ENCODE measurements at places on chromosomes 2 and 18. TPM values are rescaled to one million over a fixed set of nuclear protein-coding genes. Genes with fewer than 3 reads are reported as not detected.

ATP6V1B1 gene
- 1.3 TPM for total RNA-seq

CCDC178 gene
- 3.2 TPM for total RNA-seq

DLGAP1 gene
- total RNA-seq: 42.7 TPM

OR6B2 gene
- total RNA-seq: not detected

RESP18 gene
- total RNA-seq: not detected

CNDP1 gene
- total RNA-seq: not detected

ANAPC1 gene
- 35.6 TPM for total RNA-seq

- DNase-seq: no peak
Measured at GRCh38 chr2:103361712-103362111, 599.9 kb downstream of the TMEM182 start.

DNA sequence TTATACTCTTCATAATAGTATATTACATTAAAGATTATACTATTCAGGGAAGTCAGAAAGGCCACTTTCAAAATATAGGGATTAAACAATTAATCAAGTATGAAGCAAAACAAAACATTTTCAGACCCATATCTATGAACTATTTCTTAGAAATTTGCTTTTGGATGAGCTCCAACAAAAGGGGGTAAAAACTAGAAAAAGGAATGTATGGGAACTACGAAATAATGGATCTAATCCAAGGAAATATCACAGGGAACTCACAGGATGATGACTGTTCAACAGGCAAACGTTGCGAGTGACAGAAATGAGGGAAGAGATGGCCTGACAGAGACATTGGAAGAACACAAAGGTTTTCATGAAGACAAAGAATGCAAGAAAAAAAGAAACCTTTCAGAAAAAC lies 27.9 kb downstream of the G6PC2 start:
- no peak for DNase-seq

GRCh38 chr2:219648176-219648575 lies 20.7 kb downstream of the SLC4A3 start:
- DNase-seq: no peak

GRCh38 chr2:149314687-149315086 lies 15.7 kb upstream of the LYPD6 start:
- no peak for DNase-seq

DNA sequence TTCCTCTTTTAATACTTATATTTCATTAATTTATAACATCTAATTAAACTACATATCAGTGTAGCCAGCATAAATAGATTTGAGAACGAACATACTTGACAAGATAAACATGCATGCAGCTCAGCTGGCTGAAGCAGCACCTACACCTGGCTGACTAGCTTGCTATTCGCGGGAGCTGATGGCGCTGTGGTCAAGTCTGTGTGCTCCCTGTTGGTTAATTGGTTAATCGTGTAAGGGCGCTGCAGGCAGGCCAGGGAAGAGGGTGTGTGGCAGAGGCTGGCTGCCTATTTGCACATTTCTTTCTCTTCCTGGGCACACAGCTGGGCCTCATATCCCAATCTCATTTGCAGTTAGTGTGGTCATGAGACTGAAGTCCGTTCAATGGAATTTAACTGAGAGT lies 14.5 kb upstream of the VWA3B start:
- DNase-seq: no peak

DNA sequence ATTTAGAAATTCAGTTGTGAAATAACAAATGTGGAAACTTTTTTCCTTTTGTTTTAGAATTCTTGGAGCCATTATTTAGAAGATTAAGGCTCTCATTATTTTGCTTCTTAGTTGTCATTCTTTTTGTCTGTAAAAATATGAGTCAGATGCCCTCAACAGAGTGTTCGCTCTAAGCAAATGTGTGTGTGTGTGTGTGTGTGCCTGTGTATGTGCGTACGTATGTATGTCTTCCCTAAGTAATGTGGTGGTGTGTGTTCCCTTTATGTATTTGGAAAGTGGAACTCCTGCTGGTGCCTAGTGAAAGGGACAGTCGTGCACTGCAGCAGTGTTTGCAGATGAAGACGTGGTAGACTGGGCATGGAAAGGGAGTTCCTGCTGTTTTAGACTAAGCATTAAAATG lies 27.5 kb downstream of the ZNF407 start:
- no peak for DNase-seq

GRCh38 chr18:32380559-32380958 lies 90.1 kb downstream of the GAREM1 start:
- DNase-seq: no peak

DNA sequence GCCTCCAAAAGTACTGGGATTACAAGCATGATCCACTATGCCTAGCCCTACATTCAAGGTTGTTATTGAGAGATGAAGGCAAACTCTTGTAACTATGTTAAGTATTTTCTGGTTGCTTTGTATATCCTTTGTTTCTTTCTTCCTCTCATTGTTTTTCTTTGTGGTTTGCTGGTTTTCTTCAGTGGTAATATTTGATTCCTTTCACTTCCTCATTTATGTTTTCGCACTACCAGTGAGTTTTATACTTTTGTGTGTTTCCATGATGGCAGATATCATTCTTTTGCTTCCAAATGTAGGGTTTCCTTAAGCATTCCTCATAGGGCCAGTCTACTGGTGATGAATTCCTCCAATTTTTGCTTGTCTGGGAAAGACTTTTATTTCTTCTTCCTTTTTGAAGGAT lies 90.2 kb downstream of the NCK2 start:
- DNase-seq: no peak

- DNase-seq: no peak
Measured at GRCh38 chr2:46737577-46737976, 178.0 kb downstream of the MCFD2 start.

DNA sequence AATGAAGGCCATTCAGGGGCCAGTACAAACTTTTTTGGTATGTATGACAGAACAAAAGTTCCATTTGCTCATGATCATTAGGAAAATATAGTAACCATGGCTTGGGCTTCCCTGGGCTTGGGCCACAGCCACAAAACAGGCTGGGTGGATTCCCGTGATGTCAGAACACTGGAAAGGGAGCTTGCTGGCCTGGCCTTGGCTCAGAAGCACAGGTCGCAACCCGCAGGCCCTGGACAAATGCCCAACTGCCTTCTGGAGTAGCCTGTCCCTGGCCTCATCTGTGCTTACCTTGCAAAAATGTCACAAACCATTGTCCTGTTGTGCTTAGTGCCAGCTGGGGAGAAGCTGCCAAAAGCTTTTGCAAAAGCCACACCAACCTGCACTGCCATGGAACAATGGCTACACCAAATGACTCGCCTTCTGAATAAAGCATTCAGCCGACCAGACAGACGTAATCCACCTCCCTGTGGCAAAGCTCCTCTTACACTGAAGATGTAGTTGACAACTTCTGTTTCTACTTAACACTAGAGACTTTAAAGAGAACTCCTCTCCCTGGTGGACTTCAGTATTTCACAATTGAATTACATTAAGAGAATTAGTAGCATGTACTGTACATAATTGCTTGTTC lies 125.5 kb downstream of the ANKRD44 start:
- peak; percentile 63 for DNase-seq

- DNase-seq: no peak
Measured at GRCh38 chr2:226953826-226954225, 118.0 kb downstream of the RHBDD1 start.

DNA sequence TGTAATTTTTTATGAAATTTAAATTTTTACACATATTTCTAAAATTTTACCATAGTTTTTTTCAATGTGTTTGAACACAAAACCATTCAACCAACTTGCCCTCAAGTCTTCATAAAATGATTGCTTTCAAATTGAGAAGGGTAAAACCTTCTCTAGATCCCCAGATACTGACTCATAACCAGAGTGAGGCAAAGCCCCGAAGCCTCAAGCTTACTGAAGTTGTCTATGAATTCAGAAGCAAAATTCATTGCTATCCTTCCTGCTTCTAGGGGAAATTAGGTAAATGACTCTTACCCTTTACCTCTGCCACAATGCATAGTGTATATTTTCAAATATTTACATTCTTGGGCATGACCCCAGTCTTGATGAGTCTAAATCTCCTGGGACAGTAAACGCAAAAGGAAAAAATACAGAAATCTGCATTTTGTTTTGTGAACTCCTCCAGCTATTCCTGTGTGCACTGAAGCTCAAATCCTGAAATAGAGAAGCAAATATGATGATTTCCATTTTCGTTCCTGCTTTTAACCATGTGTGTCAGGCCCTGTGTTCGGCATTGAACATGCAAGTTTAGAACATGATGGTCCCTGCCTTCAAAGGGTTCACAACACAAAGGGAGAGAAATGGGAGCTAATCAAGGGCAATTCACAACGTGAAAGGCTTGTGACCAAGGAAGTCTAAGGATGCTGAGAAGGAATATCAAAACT lies 246.3 kb downstream of the SUCLG1 start:
- DNase-seq: no peak

DNA sequence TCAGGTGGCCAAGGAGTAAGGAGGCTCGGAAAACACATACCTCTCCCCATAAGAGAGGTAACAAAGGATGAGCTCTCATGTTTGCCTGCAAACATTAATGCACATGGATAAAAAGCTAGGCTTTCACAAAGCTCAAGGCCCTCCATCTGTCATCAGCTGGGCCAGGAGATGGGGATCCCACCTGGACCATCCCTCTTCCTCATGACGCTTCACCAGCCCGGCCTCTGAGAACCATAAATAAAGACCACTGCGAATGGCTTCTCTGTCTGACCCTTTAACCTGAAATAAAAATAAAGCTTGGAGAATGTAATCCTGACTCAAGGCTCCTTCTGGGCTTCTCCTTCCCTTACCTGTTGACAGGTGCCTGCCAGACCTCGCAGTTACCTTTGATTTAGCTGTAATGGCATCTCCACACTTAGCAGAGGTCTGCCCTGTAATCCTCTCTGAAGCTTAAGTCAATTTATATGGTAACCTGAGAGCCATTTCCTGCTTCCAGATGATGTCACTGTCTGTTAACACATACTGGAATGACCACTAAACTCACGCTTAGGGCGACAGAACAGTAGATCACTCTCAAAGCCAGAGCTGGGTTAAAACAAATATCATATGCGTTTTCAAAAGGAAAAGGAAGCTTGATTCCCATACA lies 29.3 kb upstream of the FOXI3 start:
- DNase-seq: no peak

- DNase-seq: no peak
Measured at GRCh38 chr2:155209696-155210450, 511.4 kb downstream of the KCNJ3 start.

DNA sequence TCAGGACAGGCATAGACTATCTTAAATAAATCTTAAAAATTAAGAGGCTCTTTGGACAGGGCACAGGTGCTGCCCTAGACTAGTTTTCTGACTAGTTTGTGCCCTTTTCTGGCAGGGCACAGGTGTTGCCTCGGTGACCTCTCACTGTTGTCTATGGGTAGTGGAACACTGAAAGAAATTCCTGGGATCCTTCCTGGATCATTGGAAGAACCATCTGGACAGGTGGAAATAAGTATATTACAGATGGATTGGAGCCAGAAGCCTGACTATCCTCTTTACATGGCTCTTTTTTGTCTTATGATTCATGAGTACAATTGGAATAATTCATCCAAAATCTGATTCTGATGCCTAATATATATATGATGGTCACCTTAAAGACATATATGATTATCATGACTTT lies 286.6 kb downstream of the RIT2 start:
- DNase-seq: no peak

- no peak for DNase-seq
Measured at GRCh38 chr2:25966531-25967270, 15.6 kb downstream of the KIF3C start.

DNA sequence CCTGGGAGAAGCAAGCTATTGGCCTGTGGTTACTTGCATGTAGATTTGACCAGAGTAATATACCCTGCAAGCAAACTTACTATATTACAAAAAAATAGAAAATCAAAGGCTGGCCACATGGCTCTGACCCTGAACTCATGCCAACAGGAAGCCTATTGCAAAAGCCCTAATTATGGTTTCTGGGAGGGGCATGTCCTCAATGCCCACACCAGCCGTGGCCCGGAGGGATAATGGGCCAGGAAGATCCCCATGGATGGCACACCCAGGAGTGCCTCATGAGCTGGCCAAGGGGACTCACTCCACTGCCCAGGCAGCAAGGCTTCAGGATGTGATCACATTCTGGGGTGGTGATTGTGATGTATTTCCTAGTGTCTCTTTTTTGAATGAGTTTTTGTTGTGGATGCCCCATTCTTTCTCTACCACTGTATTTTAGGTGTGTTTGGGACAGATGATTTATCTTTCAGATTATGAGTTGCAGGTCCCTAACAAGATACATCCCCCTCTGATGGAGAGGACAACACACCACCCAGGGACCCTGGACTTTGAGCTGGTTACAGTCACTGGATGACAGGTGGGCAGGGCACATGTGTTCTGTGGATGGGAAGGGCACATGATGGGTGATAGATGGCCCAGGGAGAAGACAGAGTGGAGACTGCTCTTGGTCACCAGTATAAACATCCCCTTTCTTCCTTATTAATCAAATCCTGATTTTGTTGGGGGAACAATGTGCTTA lies 18.7 kb upstream of the TFCP2L1 start:
- DNase-seq: no peak

All from ovary (tissue), 10 donors.